Adrenal gland (tissue), 19 donors: ENCODE measurements at places on chromosomes 2 and 18. TPM values are rescaled to one million over a fixed set of nuclear protein-coding genes. Genes with fewer than 3 reads are reported as not detected.

DHRS9 gene
- 1.2 TPM for total RNA-seq

AGXT gene
- 1.2 TPM for total RNA-seq

ACVR1C gene
- total RNA-seq, result 1.0 TPM

NOSTRIN gene
- 22.0 TPM for total RNA-seq

DNA sequence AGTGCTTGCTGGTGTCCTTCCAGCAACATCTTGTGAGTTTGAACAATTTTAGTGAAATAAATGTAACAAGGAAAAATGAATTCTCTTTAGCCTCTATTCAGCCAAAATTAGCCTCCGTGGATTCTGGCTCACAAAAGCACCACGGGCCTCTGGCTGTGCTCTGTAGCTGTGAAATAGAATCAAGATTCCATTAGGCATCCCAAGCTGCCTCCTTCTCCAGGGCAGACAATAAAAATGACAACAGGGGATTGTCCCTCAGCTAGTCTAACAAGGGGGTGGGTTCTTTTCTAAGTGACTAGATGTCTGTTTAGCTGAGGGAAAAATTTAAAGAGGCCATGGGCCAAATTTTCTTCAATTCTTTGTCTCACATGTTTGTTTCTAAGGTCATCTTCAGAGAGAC, 254.7 kb upstream of the FIGN start:
- no peak for DNase-seq

DNA sequence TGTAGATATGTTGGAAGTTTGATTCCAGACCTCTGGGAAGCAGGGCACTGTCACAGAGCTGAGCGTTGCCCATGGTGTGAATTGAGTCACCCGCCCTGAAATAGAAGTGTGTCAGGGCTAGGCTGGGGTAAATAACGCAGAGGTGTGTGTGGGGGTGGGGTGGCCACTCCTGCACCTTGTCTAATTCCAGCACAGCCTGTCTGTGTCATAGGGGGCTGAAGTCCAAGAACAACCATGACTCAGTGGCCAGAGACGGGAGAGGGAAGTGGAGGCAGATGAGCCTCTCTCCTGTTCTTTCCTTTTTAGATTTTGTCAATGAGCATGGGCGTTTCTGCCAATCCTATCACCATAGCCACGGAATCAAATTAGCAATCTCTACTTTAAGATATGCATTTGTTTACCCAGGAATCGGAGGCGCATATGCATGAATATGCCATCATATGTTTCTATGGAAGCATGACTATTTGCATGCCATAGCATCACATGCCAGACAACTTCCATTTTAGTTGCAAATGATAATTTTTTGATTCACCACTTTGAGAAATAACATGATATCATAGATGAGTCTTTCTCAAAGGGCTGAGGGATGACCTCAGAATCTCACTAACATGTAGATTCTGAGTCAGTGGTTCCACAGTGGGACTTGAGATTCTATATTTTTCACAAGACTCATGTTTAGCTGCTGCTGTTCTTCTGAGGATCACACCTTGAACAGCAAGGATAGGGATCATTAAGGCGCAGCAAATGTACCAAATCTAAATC, 852.9 kb downstream of the DCDC2C start:
- no peak for DNase-seq

- DNase-seq, result no peak
These were observed 2039.2 kb upstream of the CELF4 start for GRCh38 chr18:39604836-39605235.

DNA sequence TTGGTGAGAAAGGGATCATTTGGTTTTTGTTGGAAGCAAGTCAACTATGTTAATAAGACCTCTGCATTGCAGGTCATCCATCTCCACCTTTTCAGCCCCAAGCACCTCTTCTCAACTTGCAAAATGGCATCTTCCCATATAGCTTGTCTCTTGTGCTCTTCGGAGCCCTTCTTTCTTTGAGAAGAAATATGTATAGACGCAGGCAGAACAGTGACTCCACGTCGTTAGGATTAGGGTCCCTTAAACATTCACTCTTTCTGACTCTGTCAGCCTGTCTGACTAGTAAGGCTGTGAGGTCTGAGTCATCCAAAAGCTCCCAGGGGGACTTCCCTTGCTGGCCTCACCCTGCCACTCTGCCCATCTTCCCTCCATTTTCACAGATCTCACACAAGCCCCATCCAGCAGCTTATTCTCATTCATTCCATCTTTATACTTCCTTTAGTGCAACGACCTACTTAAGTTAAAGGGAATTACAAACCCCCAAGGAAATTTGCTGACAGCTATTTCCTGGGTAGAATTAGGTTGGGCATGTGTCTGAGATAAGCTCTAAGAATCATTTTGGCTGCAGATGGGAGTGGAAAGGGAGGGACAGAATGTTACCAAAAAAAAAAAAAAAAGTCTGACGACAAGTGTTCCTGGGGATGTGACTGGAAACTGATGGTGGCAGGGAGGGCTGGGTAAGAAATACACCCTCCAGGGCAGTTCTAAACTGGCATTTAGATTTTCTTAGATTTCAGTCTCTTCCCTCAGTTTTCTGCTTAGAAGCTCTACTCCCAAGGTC, 37.7 kb upstream of the MEX3C start:
- DNase-seq, result no peak

DNA sequence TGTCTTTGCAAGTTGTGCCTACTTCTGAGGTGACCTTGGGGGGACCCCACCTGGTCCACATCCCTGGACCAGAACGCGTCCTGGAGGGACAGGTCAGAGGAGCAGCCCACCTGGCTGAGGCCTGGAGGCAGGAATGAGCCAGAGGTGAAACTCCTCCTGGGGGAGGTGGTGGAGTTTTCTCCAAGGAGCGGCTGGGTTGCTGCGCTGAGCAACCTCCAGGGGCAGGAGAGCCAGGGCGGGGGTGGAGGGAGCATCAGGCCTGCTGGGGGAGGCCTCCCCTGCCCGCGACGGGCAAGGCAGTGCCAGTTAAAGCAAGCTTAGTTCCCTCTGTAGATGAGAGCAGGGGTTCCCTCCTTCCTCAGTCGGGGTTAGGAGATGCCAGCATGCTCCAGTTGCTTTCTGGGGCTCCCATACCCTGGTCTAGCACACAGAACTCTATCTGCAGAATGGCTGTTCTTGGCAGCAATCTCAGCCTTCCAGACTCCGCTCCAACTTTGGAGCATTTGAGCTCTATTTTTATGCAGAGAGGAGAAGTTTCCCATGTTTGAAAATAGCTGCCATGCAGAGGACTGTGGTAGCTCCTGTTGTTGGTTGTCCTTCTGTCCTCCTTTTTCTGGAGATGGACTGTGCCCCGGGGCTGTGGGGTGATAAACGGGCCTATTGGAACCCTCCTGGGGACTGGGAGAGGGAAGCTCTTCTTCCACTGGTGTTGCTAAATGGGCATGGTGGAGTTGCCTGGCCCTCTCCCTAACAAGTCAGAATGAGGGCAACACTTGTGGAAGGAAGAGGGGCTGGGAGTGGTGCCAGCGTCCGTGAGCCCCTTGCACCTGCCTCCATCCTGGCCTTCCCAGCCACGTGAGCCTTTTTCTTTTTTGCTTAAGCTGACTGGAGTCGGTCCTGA, 39.1 kb downstream of the B3GNT2 start:
- DNase-seq, result no peak

- DNase-seq, result no peak
These were observed 1.5 kb downstream of the FAM110C start for GRCh38 chr2:44748-45341.

- DNase-seq, result no peak
These were observed 181.2 kb downstream of the THADA start for GRCh38 chr2:43414586-43415135.
